ENCODE measurements at places on chromosomes 2 and 18.

DNA sequence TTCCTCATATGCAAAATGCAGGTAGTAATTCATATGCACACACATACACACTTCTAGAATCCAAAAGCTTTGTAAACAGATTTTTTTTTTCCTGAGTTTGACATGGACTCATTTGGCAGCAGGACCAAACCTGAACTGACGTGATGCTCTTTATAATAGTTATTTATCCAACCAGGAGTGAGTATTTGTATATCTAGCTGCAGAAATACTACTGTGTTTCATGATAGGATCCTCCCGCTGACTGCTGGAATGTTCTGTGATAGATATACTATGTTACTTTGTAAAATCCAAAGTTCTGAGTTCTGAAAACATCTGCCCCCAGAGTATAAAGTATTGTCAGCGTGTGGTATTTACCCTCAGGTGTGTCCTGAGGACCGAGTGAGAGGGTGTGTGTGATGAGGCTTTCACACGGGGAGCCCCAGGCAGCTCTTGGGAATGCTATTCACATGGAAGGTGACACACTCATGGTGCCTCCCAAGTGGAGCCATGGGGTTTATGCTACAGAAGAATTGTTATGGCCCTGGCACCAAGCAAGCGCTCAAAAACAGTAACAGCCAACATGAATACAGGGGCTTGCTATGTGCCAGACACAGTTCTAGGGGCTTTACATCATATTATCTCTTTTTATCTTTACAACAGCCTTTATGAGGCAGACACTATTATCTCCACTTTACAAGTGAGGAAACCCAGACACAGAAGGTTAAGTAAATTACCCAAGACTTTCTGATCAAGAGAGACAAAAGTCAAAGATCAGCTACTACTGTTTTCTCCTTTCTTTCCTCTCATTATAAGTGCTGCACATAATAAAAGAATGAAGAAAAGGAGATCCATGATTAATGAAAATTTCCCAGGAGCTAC lies 16.7 kb upstream of the TXNDC2 start:
- DNase-seq: no peak

DNA sequence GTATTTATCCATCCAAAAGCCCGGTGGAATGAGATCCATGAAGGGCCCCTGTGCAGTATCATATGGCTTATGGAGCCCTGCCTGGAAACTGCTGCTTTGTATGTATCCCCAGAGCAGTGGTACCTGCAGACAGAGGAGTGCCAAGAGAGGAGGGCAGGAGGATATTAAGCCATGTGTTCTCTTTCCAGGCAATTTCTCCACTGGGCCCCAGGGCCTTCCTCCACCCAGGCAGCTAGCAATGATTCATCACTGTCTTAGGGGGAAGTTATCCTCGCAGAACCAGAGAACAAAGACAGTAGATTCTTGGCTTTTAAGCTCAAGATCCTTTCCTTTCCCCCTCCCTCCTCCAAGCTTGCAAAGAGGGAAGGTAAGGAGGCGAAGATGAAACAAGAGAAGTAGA lies 98.1 kb downstream of the LRRC30 start:
- no peak for DNase-seq

DNA sequence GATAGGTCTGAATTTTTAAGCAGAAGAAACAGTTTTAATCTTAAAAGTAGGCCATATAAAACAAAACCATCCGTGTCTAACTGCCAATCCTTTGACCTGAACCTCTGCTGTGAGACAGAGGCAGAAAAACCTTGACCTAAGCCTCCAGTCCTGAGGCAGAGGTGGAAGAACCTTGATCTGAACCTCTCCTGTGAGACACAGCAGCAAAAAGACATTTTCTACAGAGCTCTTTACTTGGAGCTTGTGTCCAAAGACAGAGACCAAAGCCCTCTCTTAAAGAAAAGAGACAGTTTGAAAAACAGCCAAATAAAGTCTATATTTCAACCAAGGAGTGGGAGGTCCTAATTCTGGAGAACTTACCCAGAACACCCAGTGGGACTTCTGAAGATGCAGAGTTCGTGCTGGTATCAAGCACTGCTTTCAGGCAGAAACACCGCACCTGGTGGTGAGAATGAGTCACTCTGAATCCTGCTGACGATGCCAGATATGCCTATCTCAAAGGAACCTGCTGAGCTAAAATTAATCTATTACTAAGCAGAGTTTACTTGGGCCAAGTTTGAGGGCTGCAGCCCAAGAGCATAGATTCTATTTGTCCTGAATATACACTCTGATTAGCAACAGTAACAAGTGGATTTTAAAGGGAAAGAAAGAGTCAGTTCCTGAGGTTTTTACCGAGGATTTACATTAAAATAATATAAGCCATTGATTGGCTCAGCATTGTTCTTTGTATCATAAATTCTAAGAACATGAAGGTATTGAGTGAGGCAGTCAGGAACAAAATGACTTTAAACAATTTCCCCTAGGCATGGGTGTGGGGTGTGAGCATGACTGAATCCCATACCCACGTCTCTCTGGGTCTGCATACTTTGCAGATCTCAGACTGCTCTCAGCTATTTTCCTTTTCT lies 806.4 kb downstream of the TRIB2 start:
- DNase-seq: no peak

DNA sequence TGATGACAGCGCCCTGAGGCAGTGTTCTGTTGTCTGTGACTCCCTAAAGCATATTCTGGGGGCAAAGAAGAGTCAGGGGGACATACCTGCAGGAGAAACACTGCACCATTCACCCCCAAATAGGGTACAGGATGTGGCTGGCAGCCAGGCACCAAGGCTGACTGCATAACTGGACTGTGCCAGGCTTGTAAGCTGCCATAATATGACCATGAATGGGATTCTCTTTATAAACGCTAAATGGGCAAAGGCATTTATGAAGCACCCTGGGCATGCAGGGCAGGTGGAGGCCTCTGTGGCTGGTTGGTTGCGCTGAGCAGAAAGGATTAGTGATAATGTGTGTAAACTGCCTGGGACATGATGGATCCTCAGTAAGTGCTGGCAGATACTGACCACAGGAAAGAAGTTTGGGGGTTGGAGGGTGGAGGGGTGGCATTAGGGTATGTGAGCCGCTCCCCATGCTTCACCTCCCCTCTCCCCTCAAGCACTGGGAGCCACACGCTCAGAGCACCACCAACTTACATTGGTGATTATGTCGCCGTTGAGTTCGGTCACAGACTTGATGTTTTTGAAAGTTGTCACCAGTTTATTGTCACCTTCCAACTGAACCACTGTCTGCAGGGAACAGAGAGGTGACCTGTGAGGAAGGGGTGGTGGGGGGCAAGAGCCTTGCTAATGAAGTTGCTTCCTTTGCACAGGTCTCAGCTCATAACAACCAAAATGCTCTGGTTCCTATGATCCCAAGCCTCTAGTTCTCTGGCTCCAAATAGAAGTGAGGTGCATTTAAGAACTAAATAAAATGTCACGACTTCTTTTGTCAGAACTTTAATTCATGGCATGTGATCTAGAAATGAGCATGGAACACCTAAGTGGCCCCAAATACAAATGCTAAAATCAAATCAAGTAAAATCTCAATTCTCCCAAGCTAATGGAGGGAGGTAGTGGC lies 3.6 kb downstream of the FABP1 start:
- no peak for DNase-seq

- no peak for DNase-seq
These were observed 103.2 kb downstream of the FAM161A start for GRCh38 chr2:61750624-61751023.

GRCh38 chr2:39050109-39050508 lies 70.7 kb downstream of the SOS1 start:
- DNase-seq: no peak

DNA sequence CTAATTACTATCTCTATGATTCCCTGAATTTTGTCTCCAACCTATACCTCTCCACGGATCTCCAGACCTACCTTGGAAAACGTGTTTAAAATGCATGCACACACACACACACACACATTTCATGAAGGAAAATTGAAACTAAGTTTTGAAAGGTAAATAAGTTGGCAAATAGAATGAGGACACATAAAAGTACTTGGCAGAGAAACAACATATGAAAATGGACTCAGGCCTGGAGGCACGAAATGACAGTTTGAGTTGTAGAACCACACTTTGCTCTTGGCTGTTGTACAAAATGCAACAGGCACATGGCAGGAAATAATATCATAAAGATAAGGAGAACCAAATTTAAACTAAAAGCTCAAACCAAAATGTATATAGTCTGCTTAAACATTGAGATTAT lies 868.1 kb upstream of the CNTNAP5 start:
- no peak for DNase-seq

DNA sequence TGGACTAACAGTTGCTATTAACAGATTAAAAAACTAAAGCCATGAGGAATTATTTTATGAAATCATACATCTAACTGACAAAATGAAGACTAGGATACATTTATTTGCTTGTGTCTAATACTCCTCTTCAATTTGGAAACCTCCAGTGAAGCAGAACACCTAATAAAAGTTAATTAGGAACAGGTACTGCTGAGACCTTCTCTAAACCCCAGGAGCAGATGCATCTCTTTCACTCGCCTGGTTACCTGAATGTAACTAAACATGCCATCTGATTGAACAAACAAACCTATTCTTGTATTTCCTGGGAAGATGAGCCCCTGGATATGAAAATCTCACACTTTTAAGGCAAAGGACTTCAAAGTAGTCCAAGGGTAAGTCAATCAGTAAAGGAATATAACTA lies 898.2 kb downstream of the NRXN1 start:
- no peak for DNase-seq

- no peak for DNase-seq
These were observed 32.3 kb downstream of the LYPD6B start for GRCh38 chr2:149070681-149071320.

GRCh38 chr2:190551928-190552327 lies 17.4 kb upstream of the NEMP2 start:
- no peak for DNase-seq

DNA sequence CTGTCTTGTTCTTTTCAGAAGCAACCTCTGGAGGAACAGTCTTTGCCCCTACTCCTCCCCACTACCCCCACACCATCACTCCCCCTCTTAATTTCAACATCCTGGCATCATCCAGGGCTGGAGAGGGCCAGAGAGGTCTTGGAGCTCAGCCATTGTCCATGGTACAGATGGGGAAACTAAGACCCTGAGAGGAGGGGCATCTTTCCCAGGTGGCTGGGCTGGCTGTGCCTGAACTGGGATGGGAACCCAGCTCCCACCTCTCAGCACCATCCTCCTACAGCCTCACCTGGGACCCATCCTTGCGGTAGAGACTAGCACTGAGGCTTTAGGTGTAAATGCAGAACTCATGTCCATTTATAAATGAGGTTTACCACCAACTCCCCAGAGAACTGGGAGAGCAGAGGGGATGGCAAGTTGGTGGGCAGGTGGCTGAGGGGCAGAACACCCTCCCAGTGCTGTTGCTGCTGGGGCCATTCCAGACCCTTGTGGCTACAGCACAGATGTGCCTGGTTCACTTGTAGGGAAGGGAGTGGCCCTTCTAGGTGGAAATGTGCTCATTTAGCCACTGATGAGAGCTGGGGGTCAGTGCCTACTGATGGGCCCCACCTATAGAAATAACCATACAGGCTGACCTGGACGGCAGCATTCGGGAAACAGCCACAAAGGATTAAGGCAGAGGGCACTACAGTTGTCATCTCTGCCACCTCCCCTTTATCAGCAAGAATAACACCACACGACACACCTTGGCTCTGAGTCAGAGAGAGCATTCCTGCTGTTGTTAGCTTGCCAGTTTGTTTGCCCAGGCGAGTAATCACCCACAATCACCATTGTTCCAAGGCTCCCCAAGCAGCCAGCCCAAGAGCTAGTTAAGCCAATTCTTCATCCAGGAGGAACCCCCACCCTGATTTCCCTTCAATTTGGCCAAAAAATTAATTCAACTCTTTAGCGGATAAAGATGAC lies 2.1 kb downstream of the MLPH start:
- no peak for DNase-seq

Measured in liver (tissue), 10 donors.